ENCODE measurements at places on chromosomes 11 and 22.

GRCh38 chr11:89436071-89436470 lies 55.1 kb downstream of the NOX4 start:
- peak; percentile 15 for DNase-seq

DNA sequence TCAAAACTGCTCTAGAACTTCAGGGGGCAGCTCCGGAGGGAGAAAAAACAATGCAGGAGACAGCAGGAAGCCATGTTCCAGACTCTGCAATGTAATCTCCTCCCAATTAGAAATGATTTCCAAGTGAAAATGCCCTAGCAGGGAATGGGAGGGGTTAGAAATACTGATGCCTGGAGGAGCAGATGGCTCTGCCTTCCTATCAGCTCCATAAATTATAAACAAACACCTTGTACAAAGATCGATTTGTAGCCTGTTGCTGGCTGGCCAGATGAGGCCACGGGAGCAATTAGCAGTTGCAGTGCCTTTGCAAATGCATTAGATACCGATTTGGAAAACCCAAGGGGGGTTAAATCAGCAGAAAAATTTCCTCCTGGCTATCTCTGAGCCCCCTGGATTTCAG lies 46.6 kb upstream of the CHRM4 start:
- no peak for DNase-seq

DNA sequence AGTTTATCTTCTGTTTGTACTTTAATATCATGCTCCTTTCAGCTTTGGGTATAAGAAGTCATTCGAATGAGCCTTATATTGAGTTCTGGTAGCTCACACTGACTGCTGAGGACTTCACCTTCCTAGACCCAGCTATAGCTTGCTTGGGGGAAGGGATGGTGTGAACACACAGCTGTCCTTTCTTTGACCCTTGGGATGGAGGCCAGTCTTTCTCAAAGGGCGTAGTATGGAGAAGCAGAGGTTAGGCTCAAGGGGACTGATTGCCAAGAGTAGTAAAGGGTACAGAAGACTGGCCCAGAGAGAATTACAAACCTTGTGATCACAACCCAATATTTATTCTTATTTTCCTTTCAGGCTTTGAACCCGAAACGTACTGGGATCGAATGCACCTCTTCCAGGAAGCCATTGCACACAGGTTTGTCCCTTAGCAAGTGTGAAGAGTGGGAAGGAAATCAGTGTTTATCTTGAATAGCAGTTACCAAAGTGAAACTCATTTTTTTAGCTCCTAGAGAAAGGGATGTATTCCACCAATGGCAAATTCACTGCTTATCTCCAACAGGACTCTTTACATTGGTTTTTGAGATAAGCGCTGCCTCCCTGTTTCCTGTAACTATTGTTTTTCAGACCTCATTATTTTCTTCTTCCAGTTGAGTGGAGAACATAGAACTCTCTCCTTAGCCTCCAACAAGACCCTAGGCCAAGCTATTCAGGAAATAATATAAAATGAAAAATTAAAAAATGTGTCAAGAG lies 42.8 kb upstream of the YWHAH start:
- DNase-seq, result no peak

GRCh38 chr22:25736378-25737011 lies 5.5 kb upstream of the MYO18B start:
- no peak for DNase-seq

DNA sequence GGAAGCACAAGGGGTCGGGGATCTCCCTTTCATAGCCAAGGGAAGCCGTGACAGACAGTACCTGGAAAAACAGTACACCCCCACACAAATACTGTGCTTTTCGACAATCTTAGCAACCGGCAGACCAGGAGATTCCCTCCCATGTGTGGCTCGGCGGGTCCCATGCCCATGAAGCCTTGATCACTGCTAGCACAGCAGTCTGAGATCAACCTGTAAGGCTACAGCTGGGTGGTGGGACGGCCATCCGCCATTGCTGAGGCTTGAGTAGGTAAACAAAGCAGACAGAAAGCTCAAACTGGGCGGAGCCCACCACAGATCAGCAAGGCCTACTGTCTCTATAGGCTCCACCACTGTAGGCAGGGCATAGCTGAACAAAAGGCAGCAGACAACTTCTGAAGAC lies 180.2 kb upstream of the SOX6 start:
- no peak for DNase-seq

- no peak for DNase-seq
Observed at GRCh38 chr11:63874511-63874910, 35.6 kb downstream of the MARK2 start.

DNA sequence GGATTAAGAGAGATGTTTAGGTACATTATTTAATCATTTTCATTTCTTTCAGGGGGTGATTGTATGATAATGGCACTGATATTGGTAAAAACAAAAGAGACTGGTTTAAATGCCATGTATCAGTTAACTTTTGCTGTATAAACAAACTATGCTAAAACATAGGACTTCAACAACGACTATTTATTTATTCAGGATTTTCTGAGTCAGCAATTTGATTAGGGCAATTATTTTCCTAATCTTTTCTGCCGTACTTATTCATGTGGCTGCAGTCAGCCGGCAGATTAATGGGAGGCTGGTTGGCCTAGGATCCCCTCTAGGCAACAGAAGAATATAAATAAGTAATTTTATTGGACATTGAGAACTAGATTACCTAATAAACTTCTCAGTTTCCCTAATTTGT lies 661.7 kb upstream of the RAG2 start:
- no peak for DNase-seq

DNA sequence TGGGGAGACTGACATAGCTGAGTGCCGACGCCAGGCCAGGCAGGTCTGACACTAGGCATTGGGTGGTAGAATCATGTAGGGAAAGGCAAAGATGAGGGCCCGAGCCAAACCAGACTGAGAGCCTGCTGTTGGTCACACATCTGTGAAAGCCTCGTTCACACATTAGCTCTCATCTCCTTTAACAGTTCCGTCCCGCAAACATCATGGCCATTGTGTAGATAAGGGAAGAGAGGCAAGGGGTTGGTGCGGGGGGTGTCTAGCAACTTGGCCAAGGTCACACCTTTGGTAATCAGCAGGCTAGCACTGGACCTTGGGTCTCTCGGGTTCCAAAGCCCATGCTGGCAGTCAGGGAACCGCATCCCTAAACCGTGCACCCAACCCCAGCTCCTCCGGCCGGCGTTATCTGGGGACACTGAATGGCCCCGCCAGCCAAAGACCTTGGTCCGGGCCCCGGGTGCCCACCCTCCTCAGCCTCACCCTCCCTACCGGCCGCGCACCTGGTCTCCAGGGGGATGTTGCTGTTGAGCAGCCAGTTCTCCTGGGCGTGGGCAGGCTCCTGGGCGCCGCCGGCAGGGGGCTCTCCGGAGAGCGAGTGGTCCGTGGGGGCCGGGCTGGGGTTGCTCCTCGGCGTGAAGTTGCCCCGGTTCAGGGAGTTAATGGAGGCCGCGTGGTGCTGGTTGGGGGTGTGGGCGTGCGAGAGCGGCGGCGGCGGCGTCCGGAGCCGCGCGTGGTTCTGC lies 328.3 kb upstream of the NARS2 start:
- DNase-seq, result no peak

- DNase-seq, result no peak
Observed at GRCh38 chr11:131897956-131898355, 527.5 kb downstream of the NTM start.
